ENCODE measurements at places on chromosomes 4 and X. TPM values are rescaled to one million over a fixed set of nuclear protein-coding genes. Genes with fewer than 3 reads are reported as not detected.

The AMTN gene
- not detected for total RNA-seq

The ZGRF1 gene
- total RNA-seq, result 1.8 TPM

- DNase-seq, result peak; percentile 61
Observed at GRCh38 chrX:49840679-49841078, 11.6 kb downstream of the PAGE4 start.

GRCh38 chrX:109635146-109635545 is 10.2 kb upstream of the KCNE5 start:
- no peak for DNase-seq

DNA sequence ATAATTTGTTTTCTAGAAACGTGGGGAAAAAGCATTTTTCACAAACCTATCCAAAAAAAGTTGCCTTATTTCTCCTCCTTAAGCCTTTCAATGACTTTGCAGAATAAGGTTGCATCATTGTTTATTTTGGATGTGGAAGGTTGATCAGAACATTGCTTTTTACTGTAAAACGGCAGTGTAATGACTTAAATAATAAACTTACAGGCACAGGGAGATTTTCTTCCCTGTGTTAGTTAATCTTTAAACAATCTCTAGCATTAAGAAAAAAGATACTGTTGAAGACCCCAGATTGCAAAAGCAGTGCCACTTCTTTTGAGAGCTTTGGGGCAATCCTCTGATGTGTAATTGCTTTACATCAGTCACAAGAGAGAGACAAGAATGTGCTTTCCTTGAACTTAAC is 153.4 kb downstream of the ARX start:
- no peak for DNase-seq

GRCh38 chrX:129798888-129799287 is 19.1 kb downstream of the SASH3 start:
- DNase-seq, result no peak

- DNase-seq, result peak; percentile 51
Observed at GRCh38 chrX:103254171-103254824, 657 bp downstream of the TCEAL8 start.

DNA sequence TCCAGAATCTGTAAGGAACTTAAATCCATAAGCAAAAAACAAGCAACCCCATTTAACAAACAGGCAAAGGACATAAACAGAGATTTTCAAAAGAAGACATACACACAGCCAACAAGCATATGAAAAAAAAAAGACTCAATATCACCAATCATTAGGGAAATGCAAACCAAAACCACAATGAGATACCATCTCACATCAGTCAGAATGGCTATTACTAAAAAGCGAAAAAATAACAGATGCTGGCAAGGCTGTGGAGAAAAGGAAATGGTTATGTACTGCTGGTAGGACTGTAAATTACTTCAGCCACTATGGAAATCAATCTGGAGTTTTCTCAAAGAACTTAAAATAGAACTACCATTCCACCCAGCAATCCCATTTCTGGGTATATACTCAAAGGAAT is 156.8 kb upstream of the RADX start:
- DNase-seq, result no peak

GRCh38 chrX:49230500-49231232 is 2.5 kb downstream of the CACNA1F start:
- peak; percentile 86 for DNase-seq

DNA sequence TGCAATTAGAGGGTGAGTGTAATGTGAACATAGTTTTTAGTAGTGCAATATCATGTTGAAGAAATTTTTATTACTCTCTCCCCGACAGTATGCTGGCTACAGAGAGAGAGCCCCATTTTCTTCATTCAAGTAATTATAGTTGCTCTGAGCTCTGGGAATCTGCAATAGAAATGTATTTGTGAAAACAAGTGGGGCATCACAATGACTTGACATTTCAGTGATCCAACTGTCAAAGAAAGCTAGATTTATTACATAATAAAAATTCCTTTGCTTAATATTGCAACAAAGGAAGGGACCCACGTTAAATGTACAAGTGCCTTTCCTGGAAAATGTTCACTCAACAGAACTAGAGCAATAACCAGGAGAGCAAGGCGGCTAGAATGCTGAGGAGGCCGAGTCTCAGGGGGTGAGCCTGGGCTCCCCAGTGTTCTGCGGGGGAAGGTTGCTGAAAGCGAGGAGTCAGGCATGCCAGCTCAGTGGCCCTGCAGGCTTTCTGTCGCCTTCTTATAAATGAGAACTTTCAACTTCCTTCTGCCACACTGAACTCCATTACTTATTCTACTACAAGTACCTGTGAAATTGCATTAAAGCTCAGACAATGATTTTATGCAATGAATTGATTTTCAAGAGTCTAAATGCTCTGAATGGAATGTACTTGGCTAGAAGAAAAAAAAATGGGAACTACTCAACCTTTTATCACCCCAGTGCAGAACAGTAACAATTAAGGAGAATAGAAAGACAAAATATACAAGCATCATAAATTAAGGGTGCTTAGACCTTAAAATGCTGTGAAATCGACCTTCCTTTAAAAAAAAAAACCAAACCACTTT is 476.4 kb downstream of the AFF2 start:
- DNase-seq, result no peak
